Fibroblast of skin of abdomen (primary cell): ENCODE measurements at places on chromosomes 1 and 21.
A peak's percentile ranks its signal among the peaks of the same experiment; 100 is the strongest.

- peak; percentile 65 for DNase-seq
These were observed 125.0 kb downstream of the LYPLAL1 start for GRCh38 chr1:219298571-219299148.

DNA sequence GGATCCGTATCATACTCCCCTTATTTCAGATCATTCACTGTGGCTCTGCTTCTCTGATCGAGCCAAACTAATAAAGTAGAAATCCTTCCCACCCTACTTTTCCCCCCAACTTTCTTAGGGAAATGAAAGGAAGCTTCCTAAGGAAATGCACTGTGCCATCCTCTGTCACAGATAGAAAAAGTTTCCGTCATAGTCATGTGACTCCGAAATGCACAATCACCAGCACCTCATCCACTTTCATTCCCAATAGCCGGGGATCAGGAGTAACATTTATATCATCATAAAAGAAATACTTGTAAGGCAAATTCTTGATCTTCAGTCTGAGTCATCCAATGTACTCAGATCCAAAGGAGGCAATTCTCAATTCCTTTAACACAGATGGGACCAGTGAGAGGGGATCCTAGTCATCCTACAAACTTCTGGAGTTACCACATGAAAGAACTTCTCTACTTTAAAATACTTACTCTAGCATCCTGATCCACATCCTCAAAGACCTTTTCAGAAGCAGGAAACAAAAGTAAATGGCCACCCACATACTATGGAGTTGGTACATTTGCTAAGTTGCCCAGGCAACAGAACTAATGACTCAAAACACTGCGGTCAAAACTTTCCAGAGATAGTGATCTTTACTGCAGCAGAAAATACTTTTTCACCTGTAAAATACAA, 97.8 kb upstream of the ZC3H11B start:
- peak; percentile 95 for DNase-seq

DNA sequence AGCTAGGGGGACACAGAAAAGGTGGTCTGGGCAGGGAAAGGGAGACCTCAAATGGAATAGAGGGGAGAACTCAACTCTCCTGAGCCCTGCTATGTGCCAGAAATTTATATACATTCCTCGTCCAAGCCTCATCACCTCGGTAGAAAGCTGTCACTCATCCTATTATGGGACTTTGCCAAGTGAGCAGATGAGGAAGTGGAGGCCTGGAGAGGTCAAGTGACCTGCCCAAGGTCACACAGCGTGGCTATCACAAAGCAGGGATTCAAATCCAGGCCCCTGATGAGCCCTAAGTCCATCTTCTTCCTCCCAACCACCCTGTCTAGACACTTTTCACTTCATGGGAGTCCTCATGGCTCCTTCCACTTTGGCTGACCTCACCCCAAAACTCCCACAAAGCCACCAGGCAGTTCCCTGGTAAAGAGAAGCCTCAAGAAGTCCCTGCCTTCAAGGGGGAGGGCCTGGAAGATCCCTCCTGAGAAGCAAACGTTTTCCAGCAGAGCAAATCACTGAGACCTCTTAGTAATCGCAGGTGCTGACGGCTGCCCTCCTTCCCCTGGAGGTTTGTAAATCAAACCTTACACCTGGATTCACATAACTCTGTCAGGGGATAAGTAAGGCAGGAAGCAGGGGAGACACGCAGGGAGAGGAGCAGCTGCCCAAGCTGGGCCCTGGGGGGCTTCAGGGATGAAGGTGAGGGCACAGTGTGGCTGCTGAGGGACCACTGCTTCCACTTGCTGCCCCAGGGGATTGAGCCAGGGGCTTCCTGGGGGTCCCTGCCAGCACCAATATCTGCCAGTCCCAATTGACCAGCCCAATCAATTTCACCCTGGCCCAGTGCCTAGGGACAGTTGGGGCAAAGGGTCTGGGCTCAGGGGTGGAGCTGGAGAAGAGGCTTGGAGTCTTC, 351.2 kb downstream of the MATN1 start:
- DNase-seq, result no peak

DNA sequence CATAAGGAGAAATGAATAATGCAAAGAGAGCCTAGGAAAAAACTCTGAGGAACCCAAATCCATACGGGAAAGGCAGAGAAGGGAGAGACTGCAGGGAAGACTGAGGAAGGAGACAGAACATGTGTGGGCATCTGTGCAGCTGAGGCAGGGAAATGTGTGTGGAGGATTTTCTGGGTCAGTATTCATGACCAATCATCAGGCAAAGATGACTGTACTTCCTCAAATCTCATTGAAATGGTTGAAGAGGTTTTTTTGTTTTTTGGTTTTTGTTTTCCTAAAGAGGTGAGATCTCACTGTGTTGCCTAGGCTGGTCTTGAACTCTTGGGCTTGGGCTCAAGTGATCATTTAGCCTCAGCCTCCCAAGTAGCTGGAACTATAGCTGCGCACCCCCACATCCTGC, 15.7 kb downstream of the DIP2A start:
- no peak for DNase-seq

- no peak for DNase-seq
These were observed 74.0 kb upstream of the BRINP3 start for GRCh38 chr1:190551638-190552037.

DNA sequence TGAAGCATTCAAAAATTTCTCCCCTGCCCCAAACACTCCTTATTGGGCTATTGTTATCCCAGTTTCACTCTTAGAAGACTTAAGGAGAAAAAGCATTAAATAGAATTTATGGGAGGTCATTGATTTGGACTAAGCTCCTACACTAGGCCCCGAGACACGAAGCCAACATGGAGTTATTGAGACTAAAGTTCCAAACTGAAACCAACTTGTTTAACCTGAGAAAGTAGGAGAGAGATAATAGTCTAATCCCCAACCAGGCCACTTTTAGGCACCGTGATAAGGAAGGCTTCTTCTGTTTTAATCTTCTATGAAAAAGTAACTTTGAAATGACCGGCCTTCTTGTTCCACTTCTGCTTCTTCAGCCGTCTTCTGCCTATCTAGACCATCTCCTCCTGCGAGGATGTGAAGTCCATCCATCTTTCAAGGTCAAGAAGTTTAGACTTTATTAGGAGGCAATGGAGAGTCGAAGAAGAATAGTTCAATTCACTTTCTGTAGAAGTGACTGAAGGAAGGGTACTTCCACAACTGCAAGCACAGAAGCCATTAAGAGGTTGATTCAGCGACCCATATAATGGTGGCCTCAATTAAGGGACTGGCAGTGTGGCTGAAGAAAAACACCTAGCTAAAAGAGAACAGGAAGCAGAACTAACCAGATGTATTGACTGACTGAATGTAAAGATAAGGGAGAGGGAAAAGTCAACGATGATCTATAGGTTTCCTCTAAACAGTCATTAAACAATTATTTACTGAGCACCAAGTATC, 428.8 kb downstream of the SMYD3 start:
- DNase-seq, result no peak

DNA sequence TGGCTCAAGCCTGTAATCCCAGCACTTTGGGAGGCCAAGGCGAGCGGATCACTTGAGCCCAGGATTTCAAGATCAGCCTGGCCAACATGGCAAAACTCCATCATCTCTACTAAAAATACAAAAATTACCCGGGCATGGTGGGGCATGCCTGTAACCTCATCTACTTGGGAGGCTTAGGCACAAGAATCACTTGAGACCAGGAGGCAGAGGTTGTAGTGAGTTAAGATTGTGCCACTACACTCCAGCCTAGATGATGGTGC, 12.0 kb downstream of the PALMD start:
- DNase-seq, result no peak

DNA sequence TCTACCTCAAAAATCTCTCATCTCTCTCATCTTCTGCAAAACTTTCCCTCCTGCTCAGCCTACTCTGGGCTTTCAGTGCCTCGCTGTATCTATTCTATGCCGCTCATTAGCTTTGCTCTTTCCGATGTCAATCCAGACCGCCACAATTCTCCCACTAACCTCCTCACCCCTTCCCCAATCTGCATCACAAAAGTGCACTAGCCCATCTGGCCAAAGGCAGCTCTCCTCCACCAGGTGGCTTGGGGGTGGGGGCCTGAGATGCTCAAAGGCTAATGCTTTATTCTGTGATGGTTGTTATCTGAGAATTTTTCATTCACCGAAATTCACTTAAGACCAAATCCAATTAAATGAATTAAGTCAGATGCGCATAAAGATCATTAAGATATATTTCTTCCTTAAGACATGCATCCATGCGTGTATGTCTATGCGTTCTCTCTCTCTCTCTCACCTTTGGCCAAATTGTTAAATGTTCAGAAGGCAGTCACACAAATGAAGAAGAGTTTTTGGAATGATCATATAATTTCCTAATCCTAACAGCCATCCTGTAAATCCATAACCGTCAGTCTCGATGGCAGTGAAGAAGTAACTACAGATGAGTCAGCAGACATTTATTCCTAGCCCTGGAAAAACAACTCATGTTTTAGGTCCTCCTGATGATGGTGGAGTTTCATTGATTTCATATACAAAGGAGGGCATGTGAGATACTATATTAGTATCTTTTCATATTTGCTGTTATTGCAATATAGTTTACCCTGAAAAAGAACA, 111.3 kb downstream of the C1orf21 start:
- DNase-seq, result no peak

DNA sequence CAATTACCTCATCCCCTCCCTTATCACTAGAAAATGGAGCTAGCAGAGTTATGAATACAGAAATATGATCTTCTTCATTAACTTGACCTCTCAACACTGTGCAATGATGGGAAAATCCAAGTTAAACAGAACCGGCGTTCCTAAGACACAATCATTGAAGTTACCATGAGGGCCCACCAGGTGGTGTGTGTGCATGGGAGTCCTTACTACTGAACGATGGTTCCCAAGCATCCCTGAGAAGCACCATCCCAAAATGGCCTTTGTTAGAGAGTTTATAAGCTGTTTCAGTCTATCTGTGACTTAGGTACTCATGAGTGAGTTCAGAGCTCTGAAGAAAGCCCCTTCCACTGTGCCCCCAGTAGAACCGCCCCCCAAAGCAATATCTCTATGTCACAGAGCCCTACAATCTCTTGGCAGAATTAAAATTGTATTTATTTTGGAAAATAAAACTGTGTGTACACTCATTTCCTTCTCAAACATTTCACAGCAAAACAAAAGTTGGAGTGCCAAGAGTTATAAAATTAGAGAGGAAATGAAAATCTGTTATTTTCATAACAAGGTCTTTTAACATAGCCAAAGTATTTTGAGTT, 56.8 kb downstream of the PLD5 start:
- peak; percentile 45 for DNase-seq

DNA sequence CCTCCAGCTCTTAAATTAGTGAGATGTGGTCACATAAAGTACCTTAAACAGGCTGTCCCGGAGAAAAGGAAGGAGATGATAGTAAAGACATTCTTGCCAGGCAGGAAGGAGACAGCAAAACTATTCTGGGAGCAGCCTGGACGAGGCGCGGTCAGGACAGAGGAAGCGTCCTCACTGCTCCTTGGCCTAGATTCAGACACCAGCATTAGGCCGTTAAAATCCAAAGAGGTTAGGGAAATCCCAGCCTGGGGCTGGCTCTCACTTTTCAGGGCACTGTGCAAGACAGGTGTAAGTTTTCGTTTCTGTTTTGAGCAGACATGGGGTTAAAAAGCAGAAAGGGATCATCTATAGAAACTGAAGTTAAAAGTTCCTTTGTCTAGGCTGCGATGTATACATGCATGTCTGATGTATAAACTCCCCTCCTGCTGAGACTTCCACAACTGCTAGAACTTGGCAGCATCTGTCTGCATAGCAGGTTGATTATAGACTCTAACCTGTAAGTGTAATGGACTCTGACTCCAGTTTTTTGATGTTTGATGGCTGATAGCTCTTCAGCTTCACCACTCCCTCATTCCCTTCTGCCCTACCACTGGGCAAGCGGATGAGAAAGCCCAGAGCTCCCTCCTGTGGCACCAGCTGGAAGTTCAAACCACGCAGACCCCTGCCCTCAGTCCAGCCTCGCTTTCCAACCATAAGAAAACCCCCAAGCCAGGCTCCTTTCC, 21.5 kb downstream of the STPG1 start:
- DNase-seq, result no peak

- no peak for DNase-seq
These were observed 643.3 kb downstream of the NPHP4 start for GRCh38 chr1:5348732-5349465.

GRCh38 chr1:155960081-155960745, 18.1 kb downstream of the ARHGEF2 start:
- no peak for DNase-seq

GRCh38 chr1:196063952-196064351, 544.3 kb downstream of the KCNT2 start:
- DNase-seq, result peak; percentile 74

GRCh38 chr1:63663873-63664272, 70.7 kb downstream of the PGM1 start:
- DNase-seq, result no peak

GRCh38 chr1:42259059-42259738, 75.8 kb downstream of the FOXJ3 start:
- DNase-seq, result peak; percentile 49

DNA sequence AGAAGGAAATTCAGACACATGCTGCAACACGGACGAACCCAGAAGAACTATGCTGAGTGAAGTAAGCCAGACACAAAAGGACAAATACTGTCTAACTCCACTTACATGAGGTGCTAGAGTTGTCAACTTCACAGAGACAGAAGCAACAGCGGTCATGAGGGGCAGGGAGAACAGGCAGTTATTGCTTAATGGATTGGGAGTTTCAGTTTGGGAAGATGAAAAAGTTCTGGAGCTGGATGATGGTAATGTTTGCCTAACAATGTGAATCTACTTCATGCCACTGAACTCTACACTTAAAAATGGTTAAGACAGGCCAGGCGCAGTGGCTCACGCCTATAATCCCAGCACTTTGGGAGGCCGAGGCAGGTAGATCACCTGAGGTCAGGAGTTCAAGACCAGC, 12.1 kb downstream of the PARP1 start:
- DNase-seq, result no peak

GRCh38 chr21:15430023-15430422, 299.8 kb upstream of the USP25 start:
- DNase-seq, result no peak

DNA sequence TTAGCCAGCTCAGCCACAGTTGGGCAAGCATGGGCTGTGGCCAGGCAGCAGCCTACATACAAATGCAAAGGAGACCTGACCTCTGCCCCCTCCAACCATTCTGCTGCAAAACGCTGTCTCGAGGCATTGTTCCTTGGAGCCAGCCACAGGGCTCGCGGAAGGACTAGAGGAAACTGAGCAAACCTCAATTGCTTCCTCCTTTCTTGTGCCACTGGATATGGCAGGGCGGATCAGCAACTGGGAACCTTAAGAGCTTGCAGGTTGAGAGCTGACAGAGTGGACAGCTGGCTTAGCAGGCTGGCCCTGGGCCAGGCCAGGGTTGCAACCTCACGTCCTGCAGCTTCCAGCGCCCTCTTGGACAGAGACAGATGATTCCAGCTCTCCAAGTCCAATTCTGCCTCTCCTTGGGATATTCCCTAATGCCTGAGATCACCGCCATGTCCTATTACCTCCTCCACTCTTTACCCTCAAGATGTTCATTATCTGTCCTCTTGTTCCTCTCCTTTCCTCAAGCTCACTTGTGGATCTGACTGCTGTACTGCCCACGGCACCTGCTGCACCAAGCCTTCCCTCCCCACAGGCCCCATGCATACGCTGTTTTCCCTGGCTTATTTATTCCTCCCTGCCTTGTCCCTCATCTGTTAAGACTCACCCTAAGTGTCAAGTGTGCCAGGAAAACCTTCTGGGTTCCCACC, 67.5 kb downstream of the SDC3 start:
- DNase-seq, result no peak

- DNase-seq, result no peak
These were observed 634.4 kb downstream of the MATN1 start for GRCh38 chr1:30089024-30089430.
